ENCODE measurements at places on chromosomes 12 and 14.

- DNase-seq, result no peak
- no peaks in the 10 kb centered on the region for H3K27me3 ChIP-seq
- peaks cover 13% of the 10 kb centered on the region for H3K4me1 ChIP-seq
- no peak overlapping the region for H3K27ac ChIP-seq
- peaks cover 24% of the 10 kb centered on the region for H3K36me3 ChIP-seq
Observed at GRCh38 chr14:75793806-75794205, 132.8 kb downstream of the TTLL5 start.

- H3K36me3 ChIP-seq, result 0 out of 2 replicates have a peak, but pooled peaks cover 5% of the 10 kb centered on the region
- H3K27ac ChIP-seq, result no peak overlapping the region
- H3K27me3 ChIP-seq, result peaks cover 2% of the 10 kb centered on the region
- H3K4me3 ChIP-seq, result no peak overlapping the region
- DNase-seq, result no peak
Observed at GRCh38 chr14:21991130-21991529, 317.5 kb upstream of the OR4E1 start.

DNA sequence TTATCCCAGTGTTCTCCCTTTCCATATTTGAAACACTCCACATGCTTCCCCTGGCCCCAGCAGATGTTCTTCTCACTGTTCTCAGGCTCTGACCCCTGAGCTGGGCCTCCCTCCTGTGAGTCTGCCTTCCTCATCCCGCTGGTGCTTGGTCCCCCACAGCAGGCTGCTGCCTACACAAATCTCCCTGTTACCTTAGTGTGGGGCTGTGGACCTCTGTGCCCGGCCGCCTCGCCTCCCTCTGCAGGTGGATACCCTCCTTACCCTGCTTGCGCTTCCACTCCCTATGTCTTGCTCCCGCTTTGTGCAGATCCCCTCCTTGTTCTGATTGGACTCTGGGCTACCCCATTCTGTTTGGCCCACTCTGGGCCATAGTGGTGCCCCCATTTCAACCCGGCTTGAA is 6.9 kb downstream of the DERA start:
- H3K27me3 ChIP-seq, result no peaks in the 10 kb centered on the region

- H3K4me1 ChIP-seq, result no peaks in the 10 kb centered on the region
- no peaks in the 10 kb centered on the region for H3K27me3 ChIP-seq
- H3K4me3 ChIP-seq, result no peak overlapping the region
- no peaks in the 10 kb centered on the region for H3K36me3 ChIP-seq
- DNase-seq, result no peak
Observed at GRCh38 chr12:118908811-118909210, 72.5 kb upstream of the SRRM4 start.

DNA sequence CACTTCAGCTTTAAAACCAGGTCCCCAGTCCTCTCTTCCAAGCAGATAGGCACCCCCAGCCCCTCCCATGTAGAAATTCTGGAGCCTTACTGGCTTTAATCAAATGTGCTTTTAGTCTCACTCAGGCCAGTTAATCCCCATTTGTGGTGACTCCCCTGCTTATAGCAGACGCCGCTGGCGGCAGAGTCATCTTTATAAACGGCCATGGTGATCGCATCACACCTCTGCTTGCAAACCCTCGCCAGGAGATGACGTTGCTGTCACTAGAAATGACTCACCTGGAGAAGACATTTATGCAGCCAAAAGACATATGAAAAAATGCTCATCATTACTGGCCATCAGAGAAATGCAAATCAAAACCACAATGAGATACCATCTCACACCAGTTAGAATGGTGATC is 369.3 kb downstream of the VRK1 start:
- no peaks in the 10 kb centered on the region for H3K36me3 ChIP-seq
- no peak for DNase-seq
- H3K27ac ChIP-seq, result no peak overlapping the region
- no peak overlapping the region for H3K4me3 ChIP-seq

Measured in HFFc6 (cell line).